CD4-positive, alpha-beta T cell treated with Interferon gamma for 1 hour (primary cell): ENCODE measurements at places on chromosomes 5 and 9.

- no peak for DNase-seq
These were observed 54.4 kb upstream of the RPL26L1 start for GRCh38 chr5:172904643-172905345.

GRCh38 chr5:120613729-120614128, 149.6 kb downstream of the PRR16 start:
- DNase-seq, result no peak

- no peak for DNase-seq
These were observed 154.0 kb downstream of the WDR70 start for GRCh38 chr5:37532976-37533740.

DNA sequence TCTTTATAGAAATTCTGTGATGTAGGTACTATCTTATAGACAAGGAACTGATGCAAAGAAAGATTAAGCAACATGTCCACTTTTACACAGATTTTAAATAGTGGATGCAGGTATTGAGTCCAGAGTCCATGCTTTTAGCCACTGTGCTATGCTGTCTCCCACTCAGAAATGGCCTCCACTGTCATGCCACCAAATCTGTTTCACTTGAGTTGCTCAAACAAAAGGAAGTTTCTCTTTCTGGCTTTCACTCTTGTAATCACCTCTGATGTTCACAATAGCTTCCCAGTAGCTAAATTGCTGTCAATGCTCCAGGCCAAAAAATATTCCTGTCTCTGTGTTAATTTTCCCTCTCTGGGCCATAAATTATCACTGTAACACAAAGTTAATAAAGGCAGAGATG, 77.0 kb upstream of the RASA1 start:
- no peak for DNase-seq
